ENCODE measurements at places on chromosomes 5 and 9.

DNA sequence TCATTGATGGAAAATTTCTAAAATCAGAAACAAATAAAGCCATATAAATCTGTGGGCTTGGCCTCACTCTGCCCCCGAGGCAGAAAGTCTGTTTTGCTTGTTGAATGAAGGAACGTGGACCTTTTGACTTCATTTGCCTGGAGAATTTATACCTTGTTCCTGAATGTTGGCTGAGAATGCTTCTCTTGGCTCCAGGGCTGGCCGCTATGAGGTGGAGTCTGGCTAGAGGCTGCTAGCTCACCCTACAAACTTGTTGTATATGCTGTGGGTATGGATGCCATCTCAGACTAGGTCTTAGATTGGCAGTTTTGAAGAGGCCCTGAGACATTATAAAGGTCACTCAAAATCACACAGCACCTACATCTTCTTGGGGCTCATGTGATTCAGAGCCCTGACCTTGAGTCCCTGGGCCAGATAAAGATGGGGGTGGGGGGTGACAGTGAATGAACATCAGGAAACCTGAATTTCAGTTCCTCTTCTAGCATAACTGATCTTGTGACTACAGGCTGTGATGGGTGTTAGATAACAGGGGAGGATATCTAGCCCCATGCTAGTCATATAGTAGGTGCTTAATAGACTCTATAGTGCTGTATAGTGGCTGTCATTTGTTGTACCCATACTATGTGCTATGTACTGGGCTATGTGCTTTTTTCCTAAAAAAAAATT is 2.8 kb downstream of the GM2A start:
- DNase-seq, result no peak

DNA sequence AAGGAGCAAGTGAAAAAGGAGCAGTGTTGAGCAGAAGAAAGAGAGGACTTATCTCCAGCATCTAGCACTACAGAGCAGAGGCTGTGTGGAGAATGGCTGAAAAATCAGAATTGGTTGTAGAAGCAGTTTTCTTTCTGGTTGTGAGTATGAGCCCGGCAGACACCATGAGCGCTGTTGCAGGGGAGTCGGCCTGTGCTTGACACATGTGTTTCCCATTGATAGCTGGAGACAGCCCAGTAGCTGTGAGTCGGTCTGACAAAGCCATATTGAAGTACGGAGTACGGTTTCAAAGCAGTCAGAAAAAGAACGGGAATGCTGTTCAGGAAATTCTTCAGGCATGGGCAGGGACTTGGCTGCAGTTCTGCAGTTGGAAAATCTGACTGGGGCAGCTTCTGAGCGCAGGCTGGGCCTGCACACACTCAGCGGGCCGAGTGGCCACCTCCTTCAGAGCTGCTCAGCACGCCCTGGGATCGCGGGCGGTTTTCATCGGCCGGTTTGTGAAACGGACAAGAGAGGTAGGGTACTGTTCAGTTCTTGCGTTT is at the start of gene SGCD:
SGCD (plus strand) TSS at position 447 of the 542 bp plus-strand sequence.
- no peak for DNase-seq

DNA sequence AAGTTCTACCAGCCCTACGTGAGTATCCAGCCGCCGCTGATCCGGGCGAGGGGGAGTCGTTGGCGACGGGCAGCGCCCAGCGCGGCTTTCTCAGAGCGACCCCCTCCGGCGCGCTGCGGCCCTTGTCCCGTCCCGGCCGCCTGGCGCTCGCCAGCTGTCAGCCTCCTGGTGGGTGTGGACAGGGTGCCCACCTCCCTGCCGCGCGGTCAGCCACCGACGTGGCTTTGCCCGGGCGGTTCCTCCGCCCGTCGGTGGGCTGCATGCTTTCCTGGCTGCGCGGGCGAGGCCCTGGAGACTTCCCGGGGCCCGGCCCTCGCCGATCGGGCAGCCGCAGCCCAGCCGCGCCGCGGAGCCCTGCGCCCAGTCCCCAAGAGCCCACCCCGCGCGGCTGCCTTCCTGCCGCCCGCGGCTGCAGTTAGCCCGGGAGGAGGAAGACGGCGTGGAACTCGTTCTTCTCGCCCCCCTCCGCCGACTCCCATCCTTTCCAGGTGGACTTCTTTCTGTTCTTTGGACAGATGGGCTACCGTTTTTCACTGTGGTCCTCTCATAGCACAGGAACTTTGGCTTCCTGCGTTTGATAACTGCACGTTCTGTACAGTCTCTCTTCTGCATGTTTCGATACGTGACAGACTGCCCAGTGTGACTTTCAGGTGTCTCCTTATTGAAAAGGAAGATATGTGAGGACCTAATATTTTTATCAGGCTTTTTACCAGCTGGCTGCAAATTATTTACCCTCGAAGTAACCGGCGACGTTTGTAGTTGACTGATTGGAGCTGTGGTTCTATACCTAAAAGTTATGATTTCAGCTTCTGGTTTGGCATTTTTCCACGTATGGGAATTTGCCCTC is 577 bp downstream of the AP3S1 start:
- DNase-seq, result no peak

- no peak for DNase-seq
Observed at GRCh38 chr9:116390303-116391228, 237.0 kb downstream of the PAPPA start.

GRCh38 chr9:37574241-37574721 is 1.9 kb downstream of the FBXO10 start:
- DNase-seq, result no peak

GRCh38 chr9:124218987-124219461 is 38.7 kb upstream of the NEK6 start:
- DNase-seq, result no peak

DNA sequence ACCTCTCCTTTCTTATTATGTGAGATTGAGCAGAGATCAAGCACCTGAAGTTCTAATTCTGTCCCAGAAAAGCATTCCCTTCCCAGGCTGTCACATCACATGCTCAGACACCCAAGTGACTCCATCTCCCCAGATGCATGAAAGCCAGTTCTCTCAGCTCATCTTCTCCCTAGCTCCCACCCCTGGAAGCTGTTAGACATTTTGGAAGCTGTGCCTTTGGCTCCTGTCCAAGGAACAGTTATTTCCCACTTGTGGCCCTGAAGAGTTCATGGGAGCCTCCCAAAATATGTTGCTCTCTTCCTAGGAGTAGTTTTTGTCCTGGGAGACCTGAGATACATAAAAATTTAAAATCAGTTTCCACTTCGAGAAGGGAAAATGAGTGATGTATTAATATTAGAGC is 161.4 kb upstream of the GAS1 start:
- no peak for DNase-seq

DNA sequence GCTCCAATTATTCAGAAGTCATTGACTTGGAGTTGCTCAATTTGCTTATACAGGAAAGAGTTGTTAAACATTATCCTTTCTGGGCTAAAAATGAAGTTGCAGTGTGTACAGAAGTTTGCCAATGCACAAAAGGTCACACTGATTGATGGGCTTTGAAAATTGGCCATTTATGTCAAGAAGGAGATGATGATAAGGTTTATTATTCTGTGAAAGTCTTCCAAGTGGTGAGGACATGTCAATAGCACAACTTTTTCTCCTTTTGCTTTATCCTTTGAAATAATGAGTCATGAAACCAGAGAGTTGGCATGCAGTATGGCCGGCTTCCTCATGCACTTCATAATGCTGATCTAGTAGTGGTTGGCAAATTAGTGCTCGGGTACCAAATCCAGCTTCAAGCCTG is 848.5 kb upstream of the WWC1 start:
- DNase-seq, result no peak

DNA sequence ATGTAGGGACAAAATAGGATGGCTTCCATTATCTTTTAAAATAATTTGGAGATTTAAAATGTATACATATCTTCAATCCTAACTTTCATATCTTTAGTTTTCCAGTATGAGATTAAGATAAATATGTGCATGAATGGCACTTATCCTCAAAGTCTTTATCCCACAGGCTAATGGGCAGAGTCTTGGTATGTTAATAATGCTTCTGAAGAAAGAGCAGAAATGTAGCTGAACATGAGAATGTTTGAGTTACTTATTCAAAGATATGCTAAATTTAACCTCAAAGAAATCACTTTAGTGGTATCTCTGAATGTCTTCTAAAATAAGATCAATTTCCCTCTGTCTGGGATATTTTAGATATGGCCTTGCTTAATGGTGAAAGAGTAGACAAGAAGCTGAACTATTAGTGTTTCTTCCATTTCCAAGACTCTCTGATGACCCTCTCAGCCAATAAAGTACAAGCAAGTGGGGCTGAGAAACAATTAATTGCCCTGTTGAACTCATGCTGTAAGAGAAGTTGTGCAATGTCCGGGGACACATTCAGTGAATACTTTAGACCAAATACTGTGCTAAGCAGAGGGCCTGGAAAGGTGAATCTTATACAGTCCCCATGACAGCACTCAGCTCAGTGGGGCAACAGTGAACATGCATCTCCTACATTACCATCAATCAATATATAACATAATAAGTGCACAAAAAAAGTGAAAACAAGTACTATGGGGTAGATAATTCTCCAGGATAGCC is 50.0 kb upstream of the ADAMTSL1 start:
- no peak for DNase-seq

DNA sequence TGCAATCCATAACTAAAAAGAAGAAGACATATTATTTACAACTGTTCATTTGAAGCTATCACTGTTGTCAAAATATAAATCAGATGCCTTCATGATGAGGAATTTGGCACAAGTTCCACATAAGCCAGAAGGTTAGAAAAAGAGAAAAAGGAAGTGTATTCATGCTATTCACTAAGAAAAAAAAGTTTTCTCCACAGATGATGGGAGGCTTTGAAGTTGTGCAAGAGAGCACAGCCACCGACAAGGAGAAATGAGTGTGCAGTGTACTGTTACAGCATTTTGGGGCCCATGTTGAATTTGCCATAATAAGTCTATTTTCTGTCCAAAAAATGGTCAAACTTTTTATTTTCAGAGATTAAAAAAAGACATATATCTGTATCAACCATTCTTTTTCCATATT is 32.9 kb upstream of the IFNK start:
- DNase-seq, result no peak

DNA sequence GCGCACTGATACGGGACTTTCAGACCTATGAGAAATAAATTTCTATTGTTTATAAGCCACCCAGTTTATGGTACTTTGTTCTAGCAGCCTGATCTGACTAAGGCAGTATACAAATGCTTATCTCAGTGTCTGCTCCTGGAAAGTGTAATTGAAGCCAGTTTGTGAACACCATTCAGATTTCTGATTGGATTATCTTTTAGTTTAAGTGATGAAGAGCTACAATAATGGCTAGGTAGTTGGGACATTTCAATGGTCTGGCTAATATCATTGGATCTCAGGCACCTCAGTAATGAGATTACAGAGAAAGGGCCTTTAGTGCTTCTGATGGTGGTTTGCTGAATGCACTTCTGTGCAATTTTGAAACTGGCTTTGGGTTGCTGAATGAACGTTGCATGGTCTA is 133.5 kb downstream of the PSAT1 start:
- DNase-seq, result no peak

DNA sequence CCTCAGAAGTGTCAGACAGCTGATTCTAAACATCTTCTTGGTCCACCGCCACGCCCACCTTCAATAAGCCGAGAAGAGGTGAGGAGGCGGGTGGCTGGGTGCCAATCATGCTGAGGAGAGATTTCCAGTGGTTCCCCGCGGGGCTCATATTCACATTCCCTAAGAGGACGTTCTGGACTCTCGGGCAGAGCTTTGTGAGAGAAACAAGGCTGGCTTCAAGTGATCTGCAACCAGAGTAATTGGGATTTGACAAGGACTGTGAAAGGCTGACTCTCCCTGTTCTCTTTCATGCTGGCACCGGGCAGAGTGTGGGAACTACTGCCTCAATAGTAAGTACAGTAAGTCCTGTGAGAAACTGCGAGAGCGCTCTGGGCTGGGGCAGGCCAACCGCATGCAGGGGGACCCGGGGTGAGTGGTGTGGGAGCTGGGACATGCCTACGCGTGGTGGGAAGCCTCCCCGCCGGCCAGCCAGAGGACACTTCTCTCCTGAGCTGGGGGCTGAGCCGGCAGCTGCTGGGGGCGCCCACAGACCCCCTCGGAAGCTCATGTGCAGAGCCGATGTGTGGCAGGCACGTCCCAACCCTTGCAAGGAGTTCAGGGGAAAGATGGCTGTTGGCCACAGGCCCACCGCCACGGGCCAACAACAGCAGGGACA is 110.9 kb downstream of the LIFR start:
- DNase-seq, result no peak

- no peak for DNase-seq
Observed at GRCh38 chr5:1375871-1376810, 31.2 kb upstream of the CLPTM1L start.

DNA sequence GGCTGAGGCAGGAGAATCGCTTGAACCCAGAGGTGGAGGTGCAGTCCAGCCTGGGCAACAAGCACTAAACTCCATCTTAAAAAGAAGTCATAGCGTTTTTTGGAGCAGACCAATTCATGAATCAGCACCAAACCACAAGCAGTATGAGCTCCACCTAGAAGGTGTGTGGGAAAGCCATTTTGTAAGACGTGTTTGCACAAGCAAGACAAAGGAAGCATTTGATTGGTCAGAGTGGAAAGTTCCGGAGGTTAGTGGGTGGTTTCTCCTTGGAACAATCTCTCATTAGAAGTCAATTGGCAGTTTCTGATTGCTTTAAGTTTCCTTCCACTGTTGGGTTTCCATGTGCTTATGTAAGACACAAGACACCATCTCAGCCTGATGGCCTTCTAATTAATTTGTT is 5.0 kb downstream of the SRD5A1 start:
- no peak for DNase-seq

GRCh38 chr9:114954956-114955582 is 24.7 kb upstream of the TNFSF8 start:
- no peak for DNase-seq

GRCh38 chr9:121770415-121771273 is 119.2 kb downstream of the DAB2IP start:
- DNase-seq, result no peak

DNA sequence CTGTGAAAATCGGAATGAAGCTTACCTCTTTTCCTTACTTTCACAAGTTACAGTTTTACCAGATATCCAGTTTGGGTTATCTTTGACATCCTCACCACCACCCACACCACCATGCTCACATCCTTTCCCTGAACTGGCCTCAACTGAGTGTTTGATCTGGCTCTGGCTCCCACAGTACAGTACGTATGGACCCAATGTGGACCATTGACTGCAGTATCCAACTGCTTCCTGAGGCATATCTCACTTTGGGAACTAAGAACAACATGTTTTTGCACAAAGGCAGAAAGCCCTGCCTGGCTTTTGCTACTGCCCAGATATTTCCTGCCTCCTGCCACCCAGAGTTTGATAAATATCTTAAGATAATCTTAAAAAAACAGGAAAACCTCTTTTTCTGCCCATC is 1232.0 kb upstream of the CDH18 start:
- no peak for DNase-seq

GRCh38 chr5:150329881-150330876 is 27.3 kb upstream of the TCOF1 start:
- no peak for DNase-seq

DNA sequence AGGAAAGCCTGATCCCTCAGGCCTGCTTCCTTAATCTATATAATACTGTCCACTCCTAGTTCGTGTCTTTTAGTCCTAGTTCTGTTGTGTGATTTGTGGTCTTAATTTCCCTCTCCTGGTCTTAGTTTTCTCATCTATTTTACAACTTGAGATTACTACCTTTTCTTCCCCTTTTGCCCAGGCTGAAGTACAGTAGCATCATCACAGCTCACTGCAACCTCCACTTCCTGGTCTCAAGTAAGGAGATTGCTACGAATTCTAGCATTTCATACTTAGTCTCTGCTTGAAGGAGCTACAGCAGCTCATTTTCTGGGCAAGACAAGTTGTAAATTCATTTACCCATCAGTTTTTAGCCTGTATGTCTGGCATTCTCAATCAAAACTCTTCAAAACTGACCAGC is 5.5 kb downstream of the TRIM32 start:
- no peak for DNase-seq

Measured in activated naive CD4-positive, alpha-beta T cell (primary cell).